DND-41 (cell line): ENCODE measurements at places on chromosomes 6 and 20.

- no peak for DNase-seq
Observed at GRCh38 chr6:38638941-38639497, 710 bp downstream of the BTBD9 start.

- DNase-seq, result no peak
Observed at GRCh38 chr6:108476847-108477430, 83.8 kb upstream of the FOXO3 start.

GRCh38 chr6:32291543-32291942, 67.7 kb upstream of the NOTCH4 start:
- no peak for DNase-seq

- no peak for DNase-seq
Observed at GRCh38 chr6:31317036-31317435, 39.9 kb downstream of the HLA-B start.

- no peak for DNase-seq
Observed at GRCh38 chr6:30035784-30036183, 25.3 kb upstream of the POLR1H start.

DNA sequence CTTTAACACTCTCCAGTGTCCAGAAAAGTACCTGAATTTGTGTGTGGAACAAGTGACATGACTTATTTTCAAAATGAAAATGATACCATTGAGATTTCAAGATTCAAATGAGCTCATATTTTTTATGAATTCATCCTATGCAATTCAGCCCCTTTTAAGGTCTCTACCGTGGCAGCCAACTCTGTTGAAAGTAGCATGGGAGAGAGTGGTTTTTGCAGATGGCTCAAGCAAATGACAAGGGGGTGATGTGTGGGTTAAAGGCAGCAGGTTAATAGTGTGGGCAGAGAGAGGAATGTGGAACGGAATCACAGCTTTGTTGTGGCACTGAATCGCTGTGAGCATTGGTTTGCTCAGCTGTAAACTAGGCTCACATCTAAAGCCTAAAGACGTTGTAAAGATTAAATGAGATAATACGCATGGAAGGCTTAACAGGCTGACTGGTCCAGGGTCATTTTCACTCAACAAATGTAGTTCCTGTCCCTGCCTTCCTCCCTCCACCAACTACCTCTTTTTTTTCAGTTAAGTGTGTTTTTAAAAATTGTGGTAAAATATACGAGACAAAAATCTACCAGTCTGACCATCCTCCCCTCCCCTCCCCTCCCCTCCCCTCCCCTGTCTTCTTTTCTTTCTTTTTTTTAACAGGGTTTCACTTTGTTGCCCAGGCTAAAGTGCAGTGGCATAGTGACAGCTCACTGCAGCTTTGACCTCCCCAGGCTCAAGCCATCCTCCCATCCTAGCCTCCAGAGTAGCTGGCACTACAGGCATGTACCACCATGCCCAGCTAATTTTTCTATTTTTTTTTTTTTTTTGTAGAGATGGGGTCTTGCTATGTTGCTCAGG, 114.7 kb upstream of the ZNF217 start:
- peak; percentile 88 for DNase-seq

GRCh38 chr20:5085380-5085779, 34.4 kb downstream of the PCNA start:
- no peak for DNase-seq

GRCh38 chr20:1741309-1742048, 83.9 kb upstream of the SIRPG start:
- no peak for DNase-seq

DNA sequence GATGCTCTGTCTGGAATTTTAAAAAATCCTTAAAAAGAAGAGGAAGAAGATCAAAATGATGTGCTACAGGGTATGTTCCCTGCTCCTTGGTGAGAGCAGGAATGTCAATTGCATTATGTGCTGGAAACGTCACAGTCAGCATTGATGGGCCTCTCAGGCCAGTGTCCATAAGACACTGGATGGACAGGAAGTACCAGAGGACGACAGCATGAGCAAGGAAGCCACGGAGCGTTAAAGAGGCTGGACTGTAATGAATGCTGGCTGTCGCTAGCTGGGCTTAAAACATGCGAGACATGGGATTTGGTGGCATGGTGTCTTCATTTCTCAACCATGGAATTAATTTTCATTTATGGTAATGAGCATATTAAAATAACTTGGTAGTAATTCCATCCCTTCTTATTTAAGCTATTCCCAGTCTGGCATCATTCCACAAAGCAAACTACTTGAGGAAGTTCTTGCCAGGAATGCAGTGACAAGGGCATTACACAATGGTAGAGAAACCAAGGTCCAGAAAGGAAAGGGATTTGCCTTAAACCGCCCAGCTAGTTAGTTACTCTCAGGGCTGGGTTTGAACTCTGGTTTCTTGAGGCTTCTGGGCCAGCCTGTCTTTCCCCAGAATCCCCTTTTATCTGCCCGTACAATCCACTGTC, 166.6 kb upstream of the SOX4 start:
- DNase-seq, result no peak

DNA sequence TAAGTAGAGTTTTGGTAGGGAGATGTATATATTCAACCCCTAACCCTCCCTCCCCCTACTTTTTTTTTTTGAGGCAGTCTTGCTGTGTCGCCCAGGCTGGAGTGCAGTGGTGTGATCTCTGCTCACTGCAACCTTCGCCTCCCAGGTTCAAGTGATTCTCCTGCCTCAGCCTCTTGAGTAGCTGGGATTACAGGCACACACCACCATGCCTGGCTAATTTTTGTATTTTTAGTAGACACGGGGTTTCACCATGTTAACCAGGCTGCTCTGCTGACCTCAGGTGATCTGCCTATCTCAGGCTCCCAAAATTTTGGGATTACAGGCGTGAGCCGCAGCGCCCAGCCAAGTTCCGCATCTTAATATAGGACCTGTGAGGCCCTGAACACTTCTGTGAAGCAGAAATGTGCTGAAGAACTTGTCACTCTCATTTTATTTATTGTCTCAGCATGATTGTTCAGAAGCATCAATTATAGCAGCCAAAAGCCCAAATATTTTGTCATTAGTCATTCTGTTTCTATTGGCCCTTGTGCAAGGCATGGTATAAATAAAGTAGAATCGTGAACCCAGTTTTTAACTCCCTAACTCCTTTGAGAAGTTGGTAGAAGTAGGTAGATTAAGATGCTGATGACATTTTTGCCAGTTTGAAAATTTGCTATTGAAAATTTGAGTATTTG, 19.4 kb downstream of the DSTN start:
- DNase-seq, result no peak

GRCh38 chr20:25090492-25091429, 8.8 kb upstream of the VSX1 start:
- peak; percentile 99 for DNase-seq

GRCh38 chr6:132247381-132248159, 153.7 kb downstream of the MOXD1 start:
- DNase-seq, result no peak

DNA sequence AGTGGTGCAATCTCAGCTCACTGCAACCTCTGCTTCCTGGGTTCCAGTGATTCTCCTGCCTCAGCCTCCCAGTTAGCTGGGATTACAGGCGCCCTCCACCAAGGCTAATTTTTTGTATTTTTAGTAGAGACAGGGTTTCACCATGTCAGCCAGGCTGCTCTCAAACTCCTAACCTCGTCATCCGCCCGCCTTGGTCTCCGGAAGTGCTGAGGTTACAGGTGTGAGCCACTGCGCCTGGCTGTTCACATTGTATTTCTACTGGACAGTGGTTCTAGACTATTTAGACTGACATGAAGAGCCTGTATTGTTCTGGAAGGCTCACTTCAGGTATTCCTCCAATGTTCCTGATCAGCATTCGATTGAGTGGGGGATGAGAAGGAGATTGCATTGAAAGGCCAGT, 14.8 kb upstream of the OVOL2 start:
- DNase-seq, result no peak

DNA sequence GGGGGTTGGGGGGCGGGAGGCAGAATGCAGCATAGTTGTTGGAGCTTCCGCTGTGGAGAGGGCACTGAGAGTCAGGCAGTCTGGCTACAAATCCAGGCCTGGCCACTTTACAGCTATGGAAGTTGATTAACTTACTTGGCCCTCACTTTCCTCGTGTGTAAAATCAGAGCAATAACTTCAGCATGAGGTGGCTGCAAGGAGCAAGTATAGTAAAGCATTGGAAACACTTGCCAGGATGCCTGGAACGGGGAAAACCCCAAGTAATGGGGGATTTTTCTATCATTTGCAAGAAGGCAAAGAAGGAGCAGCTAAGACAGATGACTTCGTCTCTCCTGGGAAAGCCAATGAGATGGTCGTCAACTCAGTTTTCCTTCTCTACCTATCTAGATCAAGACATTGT, 35.8 kb downstream of the AGPAT4 start:
- no peak for DNase-seq

GRCh38 chr6:128882991-128883611, at the start of gene LAMA2:
Gene LAMA2, plus strand, starts transcription at chr6:128883138. Its CDS starts 108 bp downstream, at chr6:128883246.
- DNase-seq, result no peak

GRCh38 chr6:150894935-150895552, 29.5 kb downstream of the MTHFD1L start:
- peak; percentile 15 for DNase-seq

GRCh38 chr6:158758941-158759479, 60.2 kb downstream of the EZR start:
- no peak for DNase-seq

DNA sequence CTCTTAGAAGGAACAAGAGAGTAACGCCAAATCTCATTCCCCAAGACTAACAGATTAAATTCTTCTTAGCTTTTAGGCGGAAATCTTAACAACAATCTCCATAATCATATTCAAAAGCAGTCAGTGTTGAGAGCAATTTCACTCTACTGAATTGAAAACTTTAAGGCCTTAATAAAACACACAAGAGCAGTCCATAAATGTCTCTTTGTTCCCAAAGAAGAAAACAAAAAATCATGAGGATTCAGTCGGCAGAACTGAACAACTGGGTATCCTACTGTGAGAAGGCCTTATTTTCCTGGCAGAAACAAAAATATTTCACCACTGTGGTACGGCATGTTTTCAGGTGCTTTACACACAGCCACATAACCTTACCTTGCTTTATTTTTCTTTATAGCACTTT, 14.4 kb downstream of the ABHD12 start:
- no peak for DNase-seq

DNA sequence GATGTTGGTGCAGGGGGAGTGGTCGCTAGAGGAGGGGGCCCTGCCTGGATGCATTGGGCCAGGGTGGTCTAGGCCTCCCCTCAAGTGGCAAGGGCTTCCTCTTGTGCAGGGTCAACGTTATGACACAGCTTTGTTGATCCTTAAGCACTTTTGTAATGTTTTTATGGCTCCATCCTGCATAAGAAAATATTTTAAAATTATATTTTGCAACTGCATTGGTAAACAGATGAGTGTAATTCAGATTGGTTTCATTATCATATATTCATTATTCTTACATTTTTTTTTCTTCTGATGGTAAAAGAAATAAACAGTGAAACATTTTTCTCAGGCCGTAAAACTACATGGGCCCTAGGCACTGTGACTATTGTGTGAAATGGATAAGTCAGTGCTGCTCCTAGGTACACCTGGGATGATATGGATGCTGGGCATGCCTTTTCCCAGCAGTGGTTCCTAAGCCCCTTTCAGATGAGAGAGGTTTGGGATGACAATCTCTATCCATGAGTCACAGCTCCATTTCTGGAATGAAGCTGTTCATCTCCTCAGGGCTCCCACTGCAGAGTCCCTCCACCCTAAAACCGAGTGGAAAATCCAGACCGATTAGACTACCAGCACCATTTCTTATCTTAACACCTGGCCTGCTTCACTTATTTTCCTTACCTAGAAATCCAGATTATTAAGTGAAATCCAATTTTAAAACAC, 5.8 kb upstream of the SIM1 start:
- DNase-seq, result no peak

DNA sequence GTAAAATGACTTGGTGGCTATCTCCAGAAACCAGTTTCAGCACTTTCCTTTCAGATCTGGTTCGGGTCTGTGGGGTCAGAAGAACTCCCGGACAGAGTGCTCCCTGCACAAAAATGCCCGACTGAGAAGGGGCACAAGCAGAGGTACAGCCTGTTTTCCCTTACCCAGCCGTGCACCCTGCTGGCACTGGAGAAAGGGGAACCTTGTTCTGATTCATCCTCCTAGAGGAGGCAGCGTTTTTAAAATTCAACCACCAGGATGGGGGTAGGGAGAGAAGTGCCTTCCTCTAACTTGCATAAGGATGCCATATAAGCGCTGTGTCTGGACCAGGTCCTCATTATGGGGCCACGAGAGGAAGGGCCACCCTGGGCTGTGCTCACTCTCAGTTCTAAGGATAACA, 17.6 kb downstream of the RIMS4 start:
- DNase-seq, result no peak

DNA sequence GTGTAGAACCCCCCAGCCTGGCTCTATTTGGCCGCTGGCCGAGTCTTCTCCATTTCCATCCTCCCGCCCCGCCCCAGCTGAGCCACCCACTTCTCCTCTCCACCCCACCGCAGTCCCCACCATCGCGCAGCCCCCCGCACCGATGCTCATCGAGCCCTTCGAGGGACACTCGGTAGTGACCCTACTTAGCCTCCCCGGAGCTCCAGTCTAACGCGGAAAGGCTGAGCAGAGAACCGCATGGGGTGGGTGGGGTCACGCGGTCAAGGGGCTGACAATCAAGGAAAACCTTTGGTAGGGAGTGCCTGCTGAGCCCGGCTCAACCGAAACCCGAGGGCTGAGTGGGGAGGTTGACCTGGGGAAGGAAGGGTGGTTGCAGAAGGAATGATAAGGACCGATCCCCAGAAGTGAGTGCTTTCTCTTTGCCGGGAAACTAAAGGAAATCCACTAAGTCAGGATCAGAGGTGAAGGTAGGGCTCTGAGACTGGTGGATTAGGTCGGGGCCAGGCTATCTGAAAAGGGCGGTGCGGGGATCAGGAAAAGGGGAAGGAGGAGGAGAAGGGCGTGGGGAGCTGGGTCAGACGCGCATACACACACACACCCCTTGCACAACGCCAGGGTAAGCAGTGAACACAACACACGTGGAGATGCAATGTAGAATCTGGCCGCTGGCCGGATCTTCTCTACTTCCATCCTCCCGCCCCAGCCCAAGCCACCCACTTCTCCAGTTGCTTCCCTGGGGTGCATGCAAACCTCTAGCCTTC, 49.8 kb downstream of the CPXM1 start:
- DNase-seq, result no peak

DNA sequence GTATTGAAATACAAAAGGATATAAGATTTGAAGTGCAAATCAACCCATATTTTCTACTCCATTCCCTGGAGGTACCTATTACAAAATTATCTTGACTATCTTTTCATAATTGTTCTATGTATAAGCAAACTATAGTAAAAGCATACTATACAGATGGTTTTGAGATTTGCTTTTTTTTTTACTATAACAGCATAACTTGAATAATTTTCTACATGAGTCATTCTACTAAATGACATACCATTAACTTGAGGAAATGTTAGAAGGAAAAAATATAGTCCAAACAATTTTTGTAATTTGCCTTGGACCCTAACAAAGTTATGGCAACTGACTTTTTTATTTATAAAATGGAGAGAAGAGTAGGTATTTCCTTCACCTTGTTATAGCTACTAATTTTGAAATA, 472.7 kb downstream of the PKHD1 start:
- no peak for DNase-seq

- no peak for DNase-seq
Observed at GRCh38 chr6:106300944-106301343, 24.6 kb downstream of the ATG5 start.
